ENCODE measurements at places on chromosomes 7 and 10.

- DNase-seq: no peak
These were observed 21.8 kb upstream of the DGKB start for GRCh38 chr7:14924398-14924797.

DNA sequence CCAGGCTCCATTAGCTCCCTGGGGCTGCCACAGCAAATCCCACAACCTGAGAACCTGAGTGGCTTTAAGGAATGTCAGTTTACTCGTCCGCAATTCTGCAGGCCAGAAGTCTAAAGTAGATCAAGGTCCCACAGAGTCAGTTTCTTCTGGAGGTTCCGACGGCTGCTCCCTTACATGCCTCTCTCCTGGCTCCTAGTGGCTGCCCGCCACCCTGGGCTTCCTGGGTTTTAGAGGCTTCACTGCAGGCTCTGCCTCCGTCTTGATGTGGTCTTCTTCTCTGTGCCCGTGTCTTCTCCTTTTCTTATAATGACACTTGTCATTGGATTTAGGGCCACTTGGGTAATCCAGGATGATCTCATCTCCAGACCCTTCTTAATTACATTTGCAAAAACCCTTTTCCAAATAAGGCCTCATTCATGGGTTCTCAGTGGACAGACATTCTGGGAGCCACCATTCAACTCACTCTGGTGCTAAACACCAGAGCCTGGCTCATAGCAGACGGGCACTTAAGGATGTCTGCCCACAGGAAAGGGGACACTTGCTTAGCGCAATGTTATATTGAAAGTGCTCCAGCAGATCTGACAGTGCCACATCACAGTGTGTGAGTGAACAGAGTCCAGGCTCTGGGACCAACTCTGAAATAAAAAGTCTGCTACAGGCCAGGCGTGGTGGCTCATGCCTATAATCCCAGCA, 77.6 kb downstream of the VWC2 start:
- DNase-seq: no peak

GRCh38 chr7:98760201-98760651, 109.6 kb downstream of the TMEM130 start:
- DNase-seq: no peak

- no peak for DNase-seq
These were observed 494.0 kb downstream of the TNS3 start for GRCh38 chr7:47087866-47088265.

DNA sequence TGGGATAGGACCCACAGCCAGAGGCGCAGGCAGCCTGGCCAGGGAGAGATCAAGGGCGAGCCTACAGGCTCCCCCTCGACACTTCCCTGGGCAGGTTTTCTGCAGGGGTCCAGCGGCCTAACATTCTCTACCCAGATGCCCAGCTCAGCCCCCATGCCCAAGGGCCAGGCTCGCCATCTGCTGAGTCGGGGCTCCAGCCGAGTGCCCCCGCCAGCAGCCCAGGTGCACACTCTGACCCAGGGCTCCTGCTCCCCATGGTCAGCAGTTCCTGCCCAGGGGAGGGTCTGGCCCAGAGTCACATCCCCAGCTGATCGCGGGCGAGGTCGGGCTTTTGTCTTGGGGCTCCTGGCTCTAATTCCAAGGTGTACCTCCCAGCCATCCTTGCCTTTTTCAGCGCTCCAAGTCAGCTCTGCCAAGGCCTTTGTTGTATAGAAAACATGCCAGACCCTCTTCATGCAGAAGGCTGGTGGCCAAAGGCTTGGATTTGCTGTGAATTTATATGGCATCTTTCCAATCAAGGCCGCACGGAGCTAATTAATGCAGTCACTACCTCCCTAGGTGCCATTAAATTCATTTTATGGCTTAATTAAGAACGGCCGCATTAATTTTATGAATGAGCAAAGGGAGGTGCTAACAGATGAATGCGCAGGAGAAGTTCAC, 120.6 kb downstream of the LRRC18 start:
- no peak for DNase-seq

DNA sequence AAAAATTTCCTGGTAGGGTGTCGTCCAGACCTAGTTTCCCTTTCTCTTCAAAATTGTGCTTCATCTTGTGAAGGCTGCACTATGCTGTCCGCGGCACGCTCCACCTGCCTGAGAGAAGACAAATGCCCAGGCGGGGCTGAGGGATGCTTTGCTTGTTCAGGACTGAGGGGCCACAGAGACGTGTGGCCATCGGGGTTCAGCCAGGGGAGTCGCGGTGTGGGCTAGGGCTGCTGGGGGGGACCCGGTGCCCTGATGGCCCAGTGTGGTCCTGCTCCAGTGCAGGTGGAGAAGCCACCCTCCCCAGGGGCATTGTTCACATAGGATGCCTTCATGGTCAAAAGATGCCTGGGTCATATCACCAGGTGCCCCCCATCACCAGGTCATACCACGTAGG, 107.8 kb upstream of the SHH start:
- no peak for DNase-seq

- no peak for DNase-seq
These were observed 105.3 kb upstream of the KCTD7 start for GRCh38 chr7:66523409-66523808.

DNA sequence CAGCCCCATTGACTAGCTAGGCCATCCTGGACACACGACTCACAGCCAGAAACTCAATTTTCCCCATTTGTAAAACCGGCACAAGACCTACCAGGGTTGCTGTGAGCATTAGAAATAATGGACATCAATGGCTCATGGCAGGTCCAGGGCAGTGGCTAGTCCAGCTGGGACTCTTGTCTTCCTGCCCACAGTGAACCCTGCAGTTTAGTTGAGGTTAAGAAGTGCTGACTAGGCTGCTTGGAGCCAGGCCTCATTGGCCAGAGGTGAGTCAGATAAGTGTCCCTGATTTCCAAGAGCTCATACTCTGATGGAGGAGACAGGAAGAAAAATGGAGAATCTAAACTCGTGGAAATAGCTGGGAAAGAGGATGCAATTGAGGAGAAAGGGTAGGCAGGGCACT, 123.4 kb upstream of the ZNF92 start:
- no peak for DNase-seq

DNA sequence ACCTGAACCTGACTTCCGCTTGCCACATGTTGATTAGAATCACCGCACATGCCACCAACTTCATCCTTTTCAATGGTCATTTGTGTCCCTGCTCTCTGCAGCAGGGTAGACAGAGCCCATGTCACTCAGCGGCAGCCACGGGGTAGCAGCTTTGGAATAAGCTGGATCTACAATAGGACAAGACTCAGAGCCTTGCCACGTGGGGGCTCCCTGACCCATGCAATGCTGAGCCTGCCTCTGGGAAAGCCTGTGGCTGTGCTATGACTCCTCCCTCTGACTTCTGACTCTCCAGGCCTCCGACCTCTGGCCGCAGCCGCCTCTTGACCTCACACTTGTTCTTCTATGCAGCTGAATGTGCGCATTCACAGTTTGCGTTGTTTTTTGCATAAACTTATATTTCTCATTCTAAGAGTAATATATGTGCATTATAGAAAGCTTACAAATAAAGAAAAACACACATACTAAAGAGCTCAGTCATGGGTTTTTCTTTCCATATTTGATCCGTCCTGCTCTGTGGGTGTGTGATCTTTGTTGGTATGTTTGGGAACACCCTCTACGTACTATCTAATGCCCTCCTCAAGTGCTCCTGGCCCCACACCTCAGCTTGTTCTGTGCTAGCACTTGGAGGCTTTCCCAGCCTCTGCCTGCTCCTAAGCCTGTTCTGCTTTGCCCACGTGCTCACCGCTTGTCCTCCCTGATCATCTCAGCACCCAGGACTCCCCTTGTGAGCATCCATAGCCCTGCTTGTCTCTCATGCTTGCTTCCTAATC, 198.0 kb upstream of the MKI67 start:
- no peak for DNase-seq

- no peak for DNase-seq
These were observed 480.3 kb upstream of the POT1 start for GRCh38 chr7:125409921-125410320.

DNA sequence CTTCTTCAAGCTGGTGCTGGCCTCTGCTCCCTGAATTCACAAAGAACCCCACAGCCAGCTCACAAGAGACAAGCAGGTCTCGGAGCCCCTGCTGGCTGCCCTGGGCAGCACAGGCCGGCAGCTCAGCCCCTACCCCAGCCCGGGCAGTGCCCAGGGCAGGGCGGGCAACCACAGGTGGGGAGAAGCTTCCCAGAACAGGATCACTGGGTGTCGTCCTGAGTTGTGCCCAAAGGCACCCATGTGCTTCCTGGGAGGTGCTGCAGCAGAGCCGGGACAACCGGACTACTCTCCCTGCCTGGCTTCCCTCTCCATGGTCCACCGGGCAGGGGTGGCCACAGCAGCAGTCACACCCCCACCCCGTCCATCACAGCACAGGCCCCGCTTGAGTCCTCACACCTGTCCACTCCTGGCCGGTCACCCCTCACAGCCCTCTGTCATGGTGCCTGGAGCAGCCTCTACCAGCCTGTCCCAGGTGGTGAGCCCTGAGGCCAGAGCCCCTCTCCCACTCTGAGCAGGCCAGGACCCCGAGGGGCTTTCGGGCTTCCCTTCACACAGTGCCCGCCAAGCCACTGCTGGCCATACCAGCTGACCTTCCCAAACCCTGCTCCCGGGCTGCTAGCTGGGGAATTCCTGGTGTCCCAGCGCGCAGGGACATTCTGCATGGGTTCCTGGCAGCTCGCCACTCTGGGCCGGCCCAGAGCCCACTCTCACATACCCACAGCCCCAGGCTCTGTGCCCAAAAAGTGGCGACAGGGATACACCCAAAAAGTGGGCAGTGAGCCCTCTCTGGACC, 3.1 kb downstream of the RASGEF1A start:
- no peak for DNase-seq

GRCh38 chr7:97751566-97751965, 19.7 kb downstream of the TAC1 start:
- DNase-seq: no peak

Data from activated T-helper 1 cell treated with anti-CD3 and anti-CD28 coated beads, Interleukin-2, amount 50 U/mL, for 16 hours (primary cell).